GM12878 (cell line): ENCODE measurements at places on chromosomes 3 and 15.
A peak's percentile ranks its signal among the peaks of the same experiment; 100 is the strongest.

DNA sequence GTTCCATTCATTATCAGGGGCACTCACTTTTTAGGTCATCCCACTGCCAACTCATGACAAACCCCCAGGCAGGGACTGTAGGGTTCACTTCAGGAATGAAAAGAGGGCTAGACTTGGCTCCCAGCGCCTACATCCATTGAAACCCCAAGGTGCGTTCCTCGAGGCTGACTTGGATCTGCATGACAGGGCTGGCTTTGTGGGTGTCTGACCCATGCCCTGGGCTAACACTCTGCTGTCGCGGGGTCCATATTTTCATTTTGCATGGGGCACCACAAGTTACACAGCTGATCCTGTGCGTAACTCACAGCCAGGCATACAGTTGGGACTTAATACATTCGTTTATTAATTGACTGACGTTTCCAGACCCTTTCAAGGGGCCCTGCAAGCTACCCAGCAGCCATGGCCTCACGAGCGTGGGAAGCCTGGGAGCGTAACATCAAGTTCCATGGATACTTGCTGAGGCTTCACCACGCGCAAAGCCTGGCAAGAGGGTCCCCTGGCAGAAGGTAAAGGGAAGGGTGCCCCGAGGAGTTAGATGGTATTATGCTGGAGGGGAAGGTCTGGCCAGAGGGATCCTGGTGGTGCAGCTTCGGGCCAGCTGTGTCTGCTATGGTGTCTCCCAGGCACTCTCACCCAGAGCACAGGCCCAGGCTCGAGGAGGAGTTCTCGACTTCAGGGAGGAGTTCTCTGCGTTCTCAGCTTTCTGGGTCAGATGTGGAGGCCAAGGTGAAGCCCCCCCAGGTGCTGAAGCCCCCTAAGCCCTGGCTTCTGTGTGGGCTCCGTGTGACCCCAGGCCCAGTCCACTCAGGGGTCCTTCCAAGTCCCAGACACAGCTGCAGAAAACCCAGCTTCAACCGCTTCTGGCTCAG, 85.4 kb downstream of the ADAMTS17 start:
- DNase-seq, result no peak
- no peaks in the 10 kb centered on the region for H3K36me3 ChIP-seq
- no peak overlapping the region for H3K4me3 ChIP-seq
- no peaks in the 10 kb centered on the region for H3K27me3 ChIP-seq
- no peak overlapping the region for H3K27ac ChIP-seq

- no peak for DNase-seq
- no peaks in the 10 kb centered on the region for H3K27me3 ChIP-seq
Measured at GRCh38 chr3:189908646-189909045, 212.1 kb downstream of the P3H2 start.

DNA sequence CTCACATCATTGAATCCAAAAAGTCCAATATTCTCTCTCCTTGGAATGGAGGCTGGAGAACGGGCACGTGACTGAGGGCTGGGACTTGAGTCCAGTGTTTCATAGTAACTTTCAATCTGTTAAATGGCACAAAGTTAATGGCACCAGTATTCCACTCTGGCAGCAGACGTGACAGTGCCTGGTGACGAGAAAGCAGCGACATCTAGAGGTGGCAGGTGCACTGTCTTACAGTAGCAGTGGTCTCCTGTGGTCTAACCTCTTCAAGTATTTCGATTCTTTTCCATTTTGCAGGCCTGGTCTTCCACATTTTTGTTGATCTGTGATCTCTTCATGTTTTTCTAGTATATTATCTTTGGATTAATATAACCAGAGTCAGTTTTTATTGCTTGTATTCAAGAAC, 107.1 kb downstream of the OXSM start:
- no peak overlapping the region for H3K27ac ChIP-seq
- no peak for DNase-seq
- no peaks in the 10 kb centered on the region for H3K4me1 ChIP-seq
- H3K36me3 ChIP-seq, result no peaks in the 10 kb centered on the region
- no peak overlapping the region for H3K4me3 ChIP-seq
- no peaks in the 10 kb centered on the region for H3K27me3 ChIP-seq

- peaks cover 22% of the 10 kb centered on the region; the same call in 1 of the 2 replicates for H3K36me3 ChIP-seq
- H3K27ac ChIP-seq, result no peak overlapping the region
- peaks cover 3% of the 10 kb centered on the region; the same call in 1 of the 2 replicates for H3K4me1 ChIP-seq
- no peaks in the 10 kb centered on the region for H3K27me3 ChIP-seq
- DNase-seq, result no peak
Measured at GRCh38 chr3:160444411-160444810, 5.2 kb downstream of the TRIM59 start.

- DNase-seq, result no peak
- no peaks in the 10 kb centered on the region for H3K27me3 ChIP-seq
- no peak overlapping the region for H3K4me3 ChIP-seq
- no peaks in the 10 kb centered on the region for H3K36me3 ChIP-seq
Measured at GRCh38 chr3:123779655-123780231, 104.4 kb downstream of the MYLK start.

- H3K36me3 ChIP-seq, result no peaks in the 10 kb centered on the region
- H3K4me3 ChIP-seq, result no peak overlapping the region
- peaks cover 7% of the 10 kb centered on the region; the same call in 1 of the 2 replicates for H3K4me1 ChIP-seq
- H3K27ac ChIP-seq, result no peak overlapping the region
- no peak for DNase-seq
- H3K27me3 ChIP-seq, result no peaks in the 10 kb centered on the region
Measured at GRCh38 chr3:39249453-39250115, 30.3 kb downstream of the CX3CR1 start.

DNA sequence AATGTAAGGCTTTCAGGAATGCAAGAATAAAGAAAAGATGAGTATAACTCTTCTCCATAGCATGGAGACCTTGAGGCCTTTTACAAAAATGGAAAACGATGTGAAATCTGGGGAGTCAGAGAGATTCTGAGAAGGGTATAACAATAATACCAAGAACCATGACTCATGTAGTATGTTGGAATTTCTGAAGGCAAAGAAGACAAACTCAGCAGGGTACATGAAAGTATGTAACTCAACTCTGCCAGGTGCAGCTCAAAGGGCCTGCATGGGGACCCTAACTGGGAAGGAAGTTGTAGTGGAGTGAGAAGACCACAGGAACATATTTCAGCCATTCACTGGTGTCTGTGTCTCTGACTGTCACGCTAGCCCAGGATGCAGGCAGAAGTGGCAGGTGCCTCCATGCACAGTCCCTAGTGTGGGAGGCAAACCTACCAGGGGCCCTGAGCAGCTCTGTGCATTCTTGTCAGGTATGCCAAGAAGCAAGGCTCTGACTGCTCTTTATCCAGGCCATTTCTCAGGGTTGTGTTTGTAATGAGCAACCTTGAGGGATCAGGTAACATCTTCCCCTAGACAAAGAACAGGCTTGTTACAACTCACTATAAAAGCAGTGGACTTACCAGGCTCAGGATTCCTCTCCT, 57.2 kb downstream of the GPR156 start:
- no peaks in the 10 kb centered on the region for H3K36me3 ChIP-seq
- no peak overlapping the region for H3K4me3 ChIP-seq
- no peaks in the 10 kb centered on the region for H3K4me1 ChIP-seq
- no peaks in the 10 kb centered on the region for H3K27me3 ChIP-seq

DNA sequence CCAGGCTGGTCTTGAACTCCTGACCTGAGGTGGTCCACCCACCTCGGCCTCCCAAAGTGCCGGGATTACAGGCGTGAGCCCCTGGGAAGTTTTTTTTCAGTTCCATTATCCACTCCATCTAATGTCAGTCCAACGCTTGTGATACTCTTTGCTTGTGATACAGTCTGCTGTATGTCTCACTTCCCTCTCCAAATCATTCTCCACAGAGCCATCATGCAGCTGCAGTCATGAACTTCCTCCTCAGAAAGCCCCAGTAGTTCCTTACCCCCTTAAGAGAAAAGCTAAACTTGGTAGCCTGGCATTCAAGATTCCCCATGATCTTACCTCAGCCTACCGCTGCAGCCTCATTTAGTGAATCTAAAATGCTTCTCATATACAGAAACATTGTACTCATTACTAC, 2.3 kb downstream of the ARPC4 start:
- H3K27ac ChIP-seq, result peak overlapping the region; percentile 45
- no peaks in the 10 kb centered on the region for H3K27me3 ChIP-seq
- peak; percentile 42 for DNase-seq

DNA sequence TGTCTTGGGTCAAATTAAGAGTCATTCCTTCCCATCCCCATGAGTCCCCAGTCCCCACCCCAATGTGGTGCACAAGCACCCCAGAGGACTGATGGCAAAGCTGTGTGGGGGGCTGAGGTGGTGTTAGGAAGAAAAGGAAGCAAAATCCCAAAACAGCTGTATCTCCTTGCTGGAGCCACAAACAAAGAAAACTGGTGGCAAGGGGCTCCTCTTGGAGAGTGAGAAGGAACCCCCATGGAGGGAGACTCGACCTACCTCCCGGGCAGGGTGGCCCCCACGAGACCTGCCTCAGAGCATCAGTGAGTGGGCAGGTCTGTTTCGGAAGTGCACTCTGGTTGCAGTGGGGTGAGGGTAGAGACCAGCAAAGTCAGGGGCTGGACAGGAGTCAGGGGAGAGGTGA, 29.2 kb downstream of the PRR23E start:
- H3K4me1 ChIP-seq, result peaks cover 13% of the 10 kb centered on the region
- no peak for DNase-seq
- H3K4me3 ChIP-seq, result no peak overlapping the region
- no peaks in the 10 kb centered on the region; the same call in 1 of the 2 replicates for H3K27me3 ChIP-seq

DNA sequence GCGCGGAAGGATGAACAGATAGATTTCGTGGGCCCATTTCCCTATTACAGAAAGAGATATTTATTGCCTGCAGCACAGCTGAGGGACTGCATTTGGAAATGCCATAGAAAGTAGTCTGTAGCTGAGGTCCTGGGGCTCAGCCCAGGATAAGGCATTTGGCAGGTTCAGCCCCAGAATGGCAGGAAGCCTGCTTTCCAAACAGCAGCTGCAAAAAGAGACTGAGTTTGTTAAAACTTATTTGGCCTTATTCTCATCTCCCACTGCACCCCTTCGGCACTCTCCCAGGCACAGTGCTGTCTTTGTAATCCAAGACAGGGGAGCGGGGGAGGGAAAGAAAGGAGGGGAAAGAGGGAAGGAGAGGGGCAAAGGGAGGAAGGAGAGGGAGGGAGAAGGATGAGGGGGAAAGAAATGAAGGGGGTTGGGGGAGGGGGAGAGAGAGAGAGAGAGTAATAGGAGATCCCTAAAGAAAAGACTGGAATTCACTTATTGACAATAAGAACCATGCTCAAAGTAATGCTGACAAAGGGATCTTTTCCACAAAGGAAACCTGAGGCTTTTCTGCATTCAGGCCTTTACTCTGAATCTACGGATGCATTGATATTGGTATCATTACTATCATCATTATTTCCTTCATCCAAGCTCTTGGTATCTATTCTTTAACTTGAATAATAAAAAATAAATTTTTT, 94.0 kb upstream of the LRRN1 start:
- H3K27ac ChIP-seq, result no peak overlapping the region
- H3K4me1 ChIP-seq, result no peaks in the 10 kb centered on the region
- H3K36me3 ChIP-seq, result no peaks in the 10 kb centered on the region
- no peak overlapping the region for H3K4me3 ChIP-seq
- H3K27me3 ChIP-seq, result no peaks in the 10 kb centered on the region
- DNase-seq, result no peak

DNA sequence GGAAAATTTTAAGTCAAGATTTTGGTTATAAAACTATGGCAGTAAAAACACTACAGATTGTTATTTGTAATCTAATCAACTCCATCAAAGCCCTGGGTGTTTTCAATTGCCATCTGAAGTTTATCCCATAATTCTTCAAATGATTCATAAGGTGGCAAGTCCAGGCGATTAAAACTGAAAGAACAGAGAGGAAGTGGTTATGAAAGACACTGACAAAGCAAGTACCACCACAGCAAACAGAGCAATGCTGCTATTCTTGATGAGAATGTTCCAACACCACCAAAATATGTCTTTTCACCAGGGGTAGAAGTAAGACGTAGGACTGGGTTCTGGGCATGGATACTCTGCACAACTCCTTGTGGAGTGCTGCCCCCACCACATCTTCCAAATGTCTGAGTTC, 86.9 kb upstream of the PRTG start:
- no peak overlapping the region for H3K4me3 ChIP-seq
- no peaks in the 10 kb centered on the region for H3K36me3 ChIP-seq
- H3K4me1 ChIP-seq, result peaks cover 11% of the 10 kb centered on the region
- H3K27ac ChIP-seq, result peak overlapping the region; percentile 18; the same call in 1 of the 2 replicates

DNA sequence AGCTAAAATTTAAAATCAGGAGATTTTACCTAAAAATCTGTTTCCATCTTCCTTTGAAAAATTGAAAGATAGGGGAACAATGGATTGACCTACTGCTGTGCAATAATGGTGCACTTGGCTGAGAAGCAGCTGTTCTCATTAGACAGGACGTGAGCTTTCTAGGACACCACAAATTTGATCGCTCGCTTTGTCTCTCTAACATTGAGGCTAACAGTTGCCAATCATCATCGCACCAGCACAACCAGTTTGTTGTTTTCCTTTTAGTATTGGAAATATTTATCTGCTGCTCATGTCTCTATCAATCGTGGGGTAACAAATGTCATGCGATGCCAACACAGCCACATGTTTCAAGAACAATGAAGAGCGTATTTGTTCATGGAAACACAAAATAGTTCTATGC, 228.8 kb upstream of the P2RY1 start:
- no peaks in the 10 kb centered on the region for H3K36me3 ChIP-seq
- DNase-seq, result no peak
- H3K27ac ChIP-seq, result no peak overlapping the region
- no peaks in the 10 kb centered on the region for H3K4me1 ChIP-seq

- no peak for DNase-seq
- no peak overlapping the region for H3K4me3 ChIP-seq
- H3K27ac ChIP-seq, result no peak overlapping the region
- H3K4me1 ChIP-seq, result no peaks in the 10 kb centered on the region
Measured at GRCh38 chr15:74055804-74056203, 26.5 kb downstream of the GOLGA6A start.

- no peak for DNase-seq
- no peak overlapping the region for H3K4me3 ChIP-seq
- H3K27ac ChIP-seq, result no peak overlapping the region
- peaks cover 3% of the 10 kb centered on the region; the same call in 1 of the 2 replicates for H3K4me1 ChIP-seq
- H3K27me3 ChIP-seq, result no peaks in the 10 kb centered on the region
Measured at GRCh38 chr3:45109771-45110508, 36.2 kb downstream of the CDCP1 start.

- H3K4me1 ChIP-seq, result no peaks in the 10 kb centered on the region
- H3K27ac ChIP-seq, result no peak overlapping the region
- DNase-seq, result no peak
- H3K36me3 ChIP-seq, result no peaks in the 10 kb centered on the region
- H3K4me3 ChIP-seq, result no peak overlapping the region
- no peaks in the 10 kb centered on the region for H3K27me3 ChIP-seq
Measured at GRCh38 chr3:20984594-20985205, 766.3 kb downstream of the ZNF385D start.
